ENCODE measurements at places on chromosomes 2 and 18.

GRCh38 chr2:25426326-25426725 is 84.6 kb upstream of the DNMT3A start:
- DNase-seq: no peak

DNA sequence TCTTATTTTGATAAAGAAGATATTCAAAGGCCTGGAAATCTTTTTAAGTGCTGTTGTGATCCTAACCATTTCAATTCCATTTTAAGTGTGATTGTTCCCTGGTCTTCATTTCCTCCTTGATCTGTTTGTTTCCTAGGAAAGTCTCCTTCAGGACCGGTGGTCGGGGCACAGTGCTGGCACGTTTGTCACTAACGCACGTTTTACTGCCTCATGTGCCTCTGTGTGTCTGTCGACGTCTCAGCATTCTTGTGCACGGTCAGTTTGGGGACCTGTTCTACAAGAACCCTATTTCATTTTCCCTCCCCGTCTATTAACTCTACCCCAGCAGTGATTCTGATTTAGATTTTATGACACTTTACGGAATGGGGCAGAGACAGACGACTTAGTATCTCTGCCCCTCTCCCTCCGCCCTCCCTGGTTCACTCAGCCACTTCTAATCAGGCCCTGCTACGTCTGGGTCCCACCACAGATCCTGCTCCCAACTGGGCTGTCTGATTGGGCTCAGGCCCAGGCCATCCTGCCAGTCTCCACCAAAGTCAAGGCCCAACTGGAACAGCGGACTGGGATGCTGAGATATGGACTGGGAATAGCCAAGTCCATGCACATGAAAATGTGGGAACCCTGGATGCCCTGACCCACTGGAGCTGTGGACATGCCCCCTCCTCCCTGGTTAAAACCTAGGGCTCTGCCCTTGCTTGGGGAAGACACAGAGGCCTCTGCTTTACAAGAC is 95.6 kb downstream of the TWIST2 start:
- no peak for DNase-seq

DNA sequence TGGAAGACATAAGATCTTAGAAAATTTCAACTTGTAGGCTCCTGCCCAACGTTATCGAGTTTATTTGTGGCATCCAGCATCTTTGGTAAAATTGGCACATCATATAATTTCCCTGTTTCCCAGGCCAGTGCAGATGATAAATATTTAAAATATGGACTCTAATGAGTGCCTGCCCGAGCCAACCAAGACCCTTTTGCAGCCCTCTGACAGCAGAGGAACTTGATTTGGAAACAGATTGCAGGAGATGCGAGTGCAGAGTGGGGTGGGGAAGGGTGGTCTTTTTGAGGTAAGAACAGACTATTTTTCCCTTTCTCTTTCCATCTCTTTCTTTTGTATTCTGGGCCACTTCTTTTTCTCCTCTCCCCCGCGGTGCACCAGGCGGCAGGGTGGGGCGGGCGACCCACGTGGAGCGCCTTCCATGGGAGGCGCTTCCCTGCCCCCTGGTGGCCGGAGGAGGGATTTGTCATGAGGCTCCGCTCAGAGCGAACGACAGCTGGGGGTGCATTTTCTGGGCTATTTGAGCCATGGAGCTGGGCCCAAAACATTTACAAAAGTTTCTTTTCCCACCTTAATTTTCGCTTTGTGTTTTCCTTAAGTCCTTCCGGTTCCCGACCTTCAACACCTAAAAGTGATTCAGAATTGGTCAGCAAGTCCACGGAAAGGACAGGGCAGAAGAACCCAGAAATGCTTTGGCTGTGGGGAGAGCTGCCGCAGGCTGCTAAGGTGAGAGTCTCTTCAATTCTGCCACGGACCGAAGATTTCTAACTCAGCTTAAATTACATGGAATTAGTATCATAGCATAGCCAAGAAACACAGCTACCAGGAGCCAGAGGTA is 32.7 kb downstream of the LPIN1 start:
- DNase-seq: no peak

DNA sequence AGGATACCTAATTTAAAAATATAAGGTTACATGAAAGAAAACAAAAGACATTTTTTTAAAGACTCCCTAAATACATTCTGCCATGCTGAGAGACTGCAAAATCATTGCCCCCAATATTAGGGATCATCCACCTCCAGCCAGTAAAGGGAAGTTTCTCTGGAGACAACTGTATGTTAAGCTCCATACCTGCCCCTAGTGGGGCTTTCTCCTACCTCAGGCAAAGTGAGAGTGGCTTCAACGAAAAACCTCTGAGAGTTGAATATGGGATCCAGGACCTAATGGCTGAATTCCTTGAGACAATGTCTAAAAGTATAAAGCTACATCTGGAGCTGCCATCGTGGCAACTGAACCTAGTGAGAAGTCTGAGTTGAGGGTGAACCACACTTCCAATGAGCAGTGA is 248.1 kb upstream of the FIGN start:
- no peak for DNase-seq

DNA sequence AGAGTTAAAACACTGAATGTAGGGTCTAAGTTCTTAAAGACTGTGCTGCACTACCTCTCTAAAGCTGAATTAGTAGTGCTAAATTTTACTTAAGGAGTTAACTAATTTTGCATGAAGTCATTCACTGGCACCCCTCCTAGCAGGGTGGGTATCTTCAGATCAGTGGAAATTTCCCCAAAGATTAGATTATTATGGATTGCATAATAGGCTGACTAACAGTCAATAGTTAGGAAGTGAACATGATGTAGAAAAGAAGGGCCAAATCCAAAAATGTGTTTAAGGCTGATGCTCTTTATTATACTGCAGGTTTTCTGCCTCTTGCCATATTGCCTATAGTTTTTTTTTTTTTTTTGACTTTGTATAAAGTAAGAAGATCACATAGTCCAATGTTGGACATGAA is 5.2 kb downstream of the ZNF638 start:
- DNase-seq: no peak

- DNase-seq: no peak
Measured at GRCh38 chr2:133993160-133993559, 260.7 kb upstream of the MGAT5 start.
